ENCODE measurements at places on chromosomes 3 and 15.

GRCh38 chr3:9217784-9218513, 31.5 kb downstream of the SRGAP3 start:
- DNase-seq: no peak

DNA sequence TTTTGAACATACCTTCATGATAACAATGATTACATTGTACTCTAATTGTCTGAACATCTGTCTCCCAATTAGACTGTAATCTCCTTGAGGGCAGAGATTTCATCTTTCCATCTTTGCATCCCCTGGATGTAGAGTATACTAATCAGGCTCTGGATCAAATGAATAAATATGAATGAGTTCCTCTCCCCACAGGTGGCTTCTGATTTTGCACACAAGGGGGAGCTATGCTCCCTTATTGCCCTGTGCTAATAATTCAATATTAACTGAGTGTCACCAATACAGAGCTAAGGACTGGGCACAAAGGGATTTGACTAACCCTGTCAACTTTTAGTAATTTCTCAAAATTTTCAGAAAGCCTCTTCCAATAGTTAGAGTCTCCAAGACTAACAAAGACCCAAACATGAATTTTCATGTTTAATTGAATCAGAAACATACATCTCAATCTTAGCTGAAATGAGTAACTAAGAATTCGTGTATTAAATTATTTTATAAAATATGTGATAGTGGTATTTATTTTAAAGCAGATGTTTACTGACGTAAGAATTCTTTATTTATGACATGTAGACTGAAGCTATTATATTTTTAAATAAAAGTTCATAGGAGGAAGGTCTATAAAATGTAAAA, 3.0 kb downstream of the DUOXA1 start:
- no peak for DNase-seq

- DNase-seq: no peak
Measured at GRCh38 chr3:9231006-9231405, 18.4 kb downstream of the SRGAP3 start.

DNA sequence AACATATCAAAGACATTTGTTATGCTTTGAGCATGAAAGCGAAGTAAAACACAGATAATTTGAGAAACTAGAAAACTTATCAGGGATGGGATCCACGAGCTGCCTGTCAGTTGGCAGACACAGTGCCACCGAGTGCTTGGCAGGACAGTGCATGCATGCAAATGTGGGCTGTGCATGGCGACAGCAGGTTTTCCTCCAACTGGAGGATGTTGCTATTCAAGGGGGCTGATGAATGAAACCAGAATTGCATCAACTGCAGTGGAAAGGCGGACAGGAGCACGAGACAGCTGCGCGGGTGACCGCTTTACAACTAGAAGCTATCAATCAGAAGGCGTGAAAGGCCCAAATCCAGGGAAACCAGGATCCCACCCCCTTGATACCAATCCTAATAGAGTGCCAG, 244.3 kb downstream of the NR2F2 start:
- DNase-seq: no peak

- no peak for DNase-seq
Measured at GRCh38 chr3:3178498-3179328, 778 bp downstream of the CRBN start.

DNA sequence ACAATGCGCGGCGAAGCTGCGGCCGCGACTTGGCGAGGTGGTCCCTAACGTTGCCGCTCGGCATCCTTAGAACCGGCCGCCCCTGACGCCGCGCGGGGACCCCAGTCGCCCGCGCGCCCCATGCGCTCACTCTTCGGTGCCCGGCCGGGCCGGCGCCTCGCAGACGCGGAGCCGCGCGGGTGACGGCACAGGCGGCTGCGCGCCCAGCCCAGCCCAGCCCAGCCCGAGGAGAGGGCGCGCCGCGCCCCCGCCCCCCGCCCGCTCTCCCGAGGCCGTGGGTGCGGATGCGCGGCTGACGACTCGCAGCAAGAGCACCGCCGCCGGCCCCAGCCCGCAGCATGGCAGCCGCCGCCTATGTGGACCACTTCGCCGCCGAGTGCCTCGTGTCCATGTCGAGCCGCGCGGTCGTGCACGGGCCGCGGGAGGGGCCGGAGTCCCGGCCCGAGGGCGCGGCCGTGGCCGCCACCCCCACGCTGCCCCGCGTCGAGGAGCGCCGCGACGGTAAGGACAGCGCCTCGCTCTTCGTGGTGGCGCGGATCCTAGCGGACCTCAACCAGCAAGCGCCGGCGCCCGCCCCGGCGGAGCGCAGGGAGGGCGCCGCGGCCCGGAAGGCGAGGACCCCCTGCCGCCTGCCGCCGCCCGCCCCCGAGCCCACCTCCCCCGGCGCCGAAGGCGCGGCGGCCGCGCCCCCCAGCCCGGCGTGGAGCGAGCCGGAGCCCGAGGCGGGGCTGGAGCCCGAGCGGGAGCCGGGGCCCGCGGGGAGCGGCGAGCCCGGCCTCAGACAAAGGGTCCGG, 437 bp downstream of the KLF13 start:
- DNase-seq: no peak

GRCh38 chr3:167184511-167184910, 195.6 kb downstream of the ZBBX start:
- no peak for DNase-seq

GRCh38 chr3:26596335-26596734, 26.2 kb upstream of the LRRC3B start:
- no peak for DNase-seq

- DNase-seq: no peak
Measured at GRCh38 chr3:189902230-189903186, 218.2 kb downstream of the P3H2 start.

- DNase-seq: no peak
Measured at GRCh38 chr15:66994927-66995656, 70.3 kb upstream of the SMAD3 start.
